ENCODE measurements at places on chromosomes 7 and 10. TPM values are rescaled to one million over a fixed set of nuclear protein-coding genes. Genes with fewer than 3 reads are reported as not detected.

GRCh38 chr7:30023524-30023923 lies 3.0 kb downstream of the FKBP14 start:
- DNase-seq, result no peak

- DNase-seq, result no peak
These were observed 141.6 kb downstream of the LRRC4 start for GRCh38 chr7:127889677-127890076.

DNA sequence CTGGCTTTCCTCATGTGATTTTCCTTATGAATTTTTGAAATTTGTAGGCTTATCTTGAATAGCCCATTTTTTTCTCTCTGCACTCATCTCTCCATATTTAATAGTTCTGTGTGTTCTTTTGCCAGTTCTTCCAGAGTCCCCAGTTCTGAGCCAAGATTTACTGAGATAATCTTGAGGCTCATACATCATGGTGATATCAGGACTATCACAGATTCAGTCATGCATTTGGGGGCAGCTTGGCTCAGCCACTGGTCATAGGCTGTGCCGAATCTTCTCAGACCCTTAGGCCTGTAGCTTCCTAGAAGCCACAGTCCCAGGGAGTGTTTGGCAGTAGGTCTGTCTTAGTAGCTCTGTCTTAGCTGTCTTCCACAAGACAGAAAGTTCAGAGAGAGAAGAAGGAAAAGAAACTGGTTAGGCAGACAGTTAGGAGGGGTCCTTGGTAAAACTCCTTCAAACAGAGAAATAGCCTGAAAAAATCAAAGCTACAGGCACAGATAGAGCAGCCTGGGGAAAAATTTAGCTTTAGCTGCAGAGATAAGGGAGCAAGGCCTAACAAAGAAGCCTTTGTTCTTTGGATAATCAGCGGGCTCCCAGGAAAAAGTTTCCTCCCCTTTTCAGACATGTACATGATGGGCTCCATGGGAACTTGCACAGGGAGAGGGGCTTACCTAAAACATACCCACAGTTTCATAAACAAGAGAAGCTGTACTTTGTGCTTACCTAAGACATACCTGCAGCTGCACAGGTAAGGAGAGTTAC lies 29.1 kb downstream of the FAS start:
- no peak for DNase-seq

DNA sequence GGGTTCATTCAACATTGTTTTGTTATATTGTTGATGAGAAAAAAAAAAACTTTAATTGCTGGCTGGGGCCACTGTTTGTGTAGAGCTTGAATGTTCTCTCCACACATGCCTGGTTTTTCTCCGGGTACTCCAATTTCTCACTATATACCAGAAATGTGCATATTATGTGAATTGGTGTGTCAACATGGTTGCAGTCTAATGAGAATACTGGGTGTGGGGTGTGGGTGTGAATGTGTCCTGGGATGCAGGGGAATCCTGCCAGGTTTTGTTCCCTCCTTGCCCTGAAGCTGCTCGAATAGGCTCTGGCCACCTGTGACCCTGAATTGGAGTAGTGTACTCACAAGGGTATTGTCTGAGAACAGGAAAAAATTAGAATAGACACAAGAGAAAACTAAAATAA lies 81.4 kb downstream of the VIM start:
- no peak for DNase-seq

DNA sequence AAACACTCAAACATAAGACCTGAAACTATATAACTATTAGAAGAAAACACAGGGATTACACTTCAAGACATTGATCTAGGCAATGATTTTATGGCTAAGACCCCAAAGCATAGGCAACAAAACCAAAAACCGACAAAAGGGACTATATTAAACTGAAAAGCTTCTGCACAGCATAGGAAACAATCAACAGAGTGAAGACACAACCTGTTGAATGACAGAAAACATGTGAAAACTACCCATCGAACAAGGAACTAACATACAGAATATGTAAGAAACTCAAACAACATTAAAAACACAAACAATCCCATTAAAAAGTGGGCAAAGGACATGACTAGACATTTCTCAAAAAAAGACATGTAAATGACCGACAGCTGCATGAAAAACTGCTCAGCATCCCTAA lies 109.0 kb downstream of the ALOX5 start:
- no peak for DNase-seq

DNA sequence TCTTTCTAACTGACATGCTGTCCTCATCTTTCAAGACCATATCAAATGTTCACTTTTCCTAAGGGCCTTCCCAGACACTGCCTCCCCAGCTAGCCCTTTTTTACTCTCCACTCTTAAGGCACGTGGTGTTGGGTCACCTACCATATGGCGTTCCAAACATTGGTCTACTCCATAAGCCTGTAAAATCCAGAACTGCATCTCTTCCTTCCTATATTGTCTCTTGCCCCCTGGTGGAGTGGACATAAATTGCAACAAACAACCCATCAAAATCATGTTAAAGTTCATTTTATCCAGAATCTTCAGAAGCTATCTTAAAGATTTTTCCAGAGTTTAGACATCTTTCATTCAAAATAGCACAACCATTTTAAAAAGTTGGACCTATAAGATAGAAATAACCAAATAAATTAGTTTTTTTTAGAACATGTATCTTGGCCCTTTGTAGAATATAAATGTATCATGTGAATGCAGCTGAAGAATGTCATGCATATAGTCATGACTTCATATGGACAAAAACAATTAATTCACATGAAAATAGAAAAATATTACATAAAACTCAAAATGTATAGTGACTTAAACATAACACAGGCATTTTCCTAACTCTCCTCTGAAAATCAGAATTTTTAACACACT lies 180.6 kb upstream of the CHRM2 start:
- DNase-seq, result no peak

DNA sequence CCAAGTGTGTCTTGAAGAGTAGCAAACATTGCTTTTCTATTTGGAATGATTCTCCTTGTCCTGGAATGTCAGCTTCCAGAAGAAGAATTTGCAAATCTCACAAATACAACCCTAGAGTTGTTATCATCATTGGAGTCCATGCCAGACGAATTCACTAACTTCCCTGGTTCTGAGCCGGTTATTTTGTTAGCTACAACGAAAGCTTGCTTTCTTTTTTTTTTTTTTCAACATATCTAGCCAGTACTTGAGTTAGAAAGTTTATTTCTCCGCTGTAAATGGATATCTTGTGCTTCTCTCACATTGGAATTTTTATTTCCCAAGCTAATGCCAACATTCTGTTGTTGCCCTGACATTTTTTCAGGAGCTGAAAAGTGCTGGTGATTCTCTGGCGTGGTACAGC lies 138.1 kb upstream of the POM121L12 start:
- no peak for DNase-seq

- DNase-seq, result no peak
These were observed 63.9 kb upstream of the BTBD16 start for GRCh38 chr10:122207163-122207562.

- DNase-seq, result no peak
These were observed 58.2 kb upstream of the CAMK2B start for GRCh38 chr7:44383566-44383965.

DNA sequence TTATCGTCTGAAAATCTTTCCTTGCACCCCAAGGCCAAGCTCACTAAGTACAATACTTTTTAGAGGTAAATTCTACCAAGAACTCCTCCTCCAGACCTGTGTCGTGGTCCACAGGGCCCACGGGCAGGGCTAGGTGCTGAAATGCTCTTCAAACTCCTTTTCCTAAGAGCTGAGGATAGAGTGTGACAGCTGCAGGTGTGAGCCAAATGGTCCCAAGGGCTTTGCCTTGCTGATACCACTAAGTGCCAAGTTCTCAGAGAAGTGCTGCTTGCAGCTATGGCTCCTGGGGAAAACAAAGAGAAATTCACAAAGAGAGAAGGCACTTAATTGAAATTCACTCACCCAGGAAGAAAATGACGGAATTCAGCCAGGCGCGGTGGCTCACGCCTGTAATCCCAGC lies 868.9 kb upstream of the AUTS2 start:
- no peak for DNase-seq

- no peak for DNase-seq
These were observed 28.1 kb upstream of the GPR22 start for GRCh38 chr7:107441581-107442422.

DNA sequence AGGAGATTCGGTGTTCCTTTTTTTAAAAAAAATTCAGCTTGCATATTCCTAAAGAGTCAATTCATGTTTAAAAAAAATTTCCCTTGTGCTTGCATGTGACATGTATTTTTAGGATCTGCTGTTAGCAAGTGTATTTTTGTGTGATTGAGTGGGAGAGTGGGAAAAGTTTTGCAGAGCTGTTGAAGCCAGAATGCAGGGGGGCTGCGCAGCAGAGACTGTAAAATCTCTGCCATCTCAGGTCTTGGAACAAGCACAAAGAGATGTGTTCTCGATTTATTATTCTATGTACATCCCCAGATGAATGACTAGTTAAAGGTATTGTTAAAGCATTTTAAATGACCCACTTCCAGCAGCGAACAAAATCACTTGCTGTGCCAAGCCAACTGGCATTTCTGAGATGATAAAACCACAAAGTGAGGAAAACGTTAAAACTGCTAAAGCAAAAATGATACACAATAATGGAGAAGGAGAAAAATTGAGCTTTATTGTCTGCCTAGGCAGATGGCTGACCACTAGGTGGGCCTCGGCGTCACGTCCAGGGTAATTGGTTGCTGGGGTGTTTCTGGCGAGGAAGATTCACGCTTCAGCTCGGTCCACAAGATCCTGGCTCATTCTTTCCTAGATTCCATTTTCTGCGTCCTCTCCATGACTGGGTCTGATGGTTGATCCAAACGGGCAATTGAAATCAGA lies 67.0 kb upstream of the ATRNL1 start:
- DNase-seq, result no peak

- DNase-seq, result no peak
These were observed 186.4 kb downstream of the FAM107B start for GRCh38 chr10:14588084-14588937.

GRCh38 chr7:672891-673290 lies 53.6 kb upstream of the DNAAF5 start:
- DNase-seq, result no peak

- no peak for DNase-seq
These were observed 425.0 kb downstream of the PHTF2 start for GRCh38 chr7:78223598-78223997.

- DNase-seq, result no peak
These were observed 28.9 kb upstream of the BMPR1A start for GRCh38 chr10:86727470-86727869.

GRCh38 chr10:130764651-130765050 lies 546.9 kb downstream of the TCERG1L start:
- DNase-seq, result no peak

TDRD1 gene
- total RNA-seq, result 0.41 TPM

CYP26A1 gene
- 16.7 TPM for total RNA-seq

GIMAP8 gene
- 1.6 TPM for total RNA-seq

ZFAND2A gene
- total RNA-seq, result 15.1 TPM

NEUROD6 gene
- total RNA-seq, result 653 TPM

VAX1 gene
- total RNA-seq, result 1.2 TPM

CBX3 gene
- total RNA-seq, result 183 TPM

C10orf53 gene
- total RNA-seq, result not detected

STEAP2 gene
- total RNA-seq, result 2.4 TPM

RHOBTB1 gene
- 30.2 TPM for total RNA-seq

PLPP4 gene
- total RNA-seq, result 18.8 TPM

CALHM3 gene
- total RNA-seq, result not detected

OR2A5 gene
- not detected for total RNA-seq

All from frontal cortex (tissue), 4 donors.